Stimulated activated memory B cell treated with anti-CD40 and anti-IgM and Interleukin-4, amounts not matched to agents 10 μg/mL and 1 μg/mL and 100 μg/mL, for 72 hours (primary cell): ENCODE measurements at places on chromosomes 4 and X.

DNA sequence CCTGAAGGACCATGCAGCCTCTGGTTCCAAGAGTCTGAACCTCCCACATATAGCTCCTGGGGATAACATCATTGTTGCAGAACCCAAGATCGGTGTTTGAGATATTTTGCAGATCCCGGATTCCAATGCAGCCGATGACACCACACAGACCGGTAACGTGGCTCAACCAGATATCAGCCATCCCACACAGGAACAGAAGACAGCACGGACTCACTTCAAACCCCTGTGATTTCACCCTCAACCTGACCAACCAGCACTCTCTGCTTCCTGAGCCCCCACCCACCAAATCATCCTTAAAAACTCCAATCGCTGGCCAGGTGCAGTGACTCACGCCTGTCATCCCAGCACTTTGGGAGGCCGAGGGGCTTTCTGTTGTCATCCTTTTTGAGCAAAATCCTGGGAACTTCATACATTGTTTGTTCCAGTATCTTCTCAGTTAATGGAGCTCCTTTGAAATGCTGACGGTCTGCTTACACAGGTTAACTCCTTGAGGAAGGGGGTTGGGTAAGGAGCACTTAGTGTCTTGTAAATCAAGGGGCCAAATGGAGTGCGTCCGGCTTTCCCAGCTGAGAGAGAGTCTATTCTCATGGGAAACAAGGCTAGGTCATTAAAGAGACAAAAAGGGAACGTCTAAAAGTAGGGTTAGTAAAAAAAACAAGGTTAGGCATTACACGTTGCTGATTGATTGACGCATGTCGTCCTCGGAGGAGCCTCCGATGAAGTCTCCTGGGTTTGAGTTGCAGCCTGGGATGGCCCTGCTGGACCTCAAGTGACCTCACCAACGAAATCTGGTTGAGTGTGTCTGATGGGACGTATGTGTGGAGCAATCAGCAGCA lies 230.4 kb downstream of the CRLF2 start:
- ATAC-seq = no peak

DNA sequence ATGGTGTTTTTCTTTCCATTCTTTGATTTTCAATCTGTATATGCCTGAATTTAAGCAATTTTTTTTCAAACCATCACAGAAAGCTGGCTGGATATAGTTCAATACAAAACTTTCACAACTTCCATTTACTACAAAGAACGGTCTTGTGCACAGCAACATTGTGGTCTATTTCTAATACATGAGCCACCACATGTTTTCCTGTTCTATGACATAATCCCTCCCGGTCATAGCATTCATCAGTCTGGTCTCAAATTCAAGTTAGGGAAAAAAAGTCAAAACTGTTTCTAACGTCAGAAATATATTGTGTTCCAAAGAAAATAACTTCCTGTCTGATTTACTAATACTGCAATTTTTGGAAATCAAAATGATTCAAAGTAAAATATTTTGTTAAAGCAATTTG lies 7.5 kb upstream of the CXCL6 start:
- ATAC-seq = no peak

DNA sequence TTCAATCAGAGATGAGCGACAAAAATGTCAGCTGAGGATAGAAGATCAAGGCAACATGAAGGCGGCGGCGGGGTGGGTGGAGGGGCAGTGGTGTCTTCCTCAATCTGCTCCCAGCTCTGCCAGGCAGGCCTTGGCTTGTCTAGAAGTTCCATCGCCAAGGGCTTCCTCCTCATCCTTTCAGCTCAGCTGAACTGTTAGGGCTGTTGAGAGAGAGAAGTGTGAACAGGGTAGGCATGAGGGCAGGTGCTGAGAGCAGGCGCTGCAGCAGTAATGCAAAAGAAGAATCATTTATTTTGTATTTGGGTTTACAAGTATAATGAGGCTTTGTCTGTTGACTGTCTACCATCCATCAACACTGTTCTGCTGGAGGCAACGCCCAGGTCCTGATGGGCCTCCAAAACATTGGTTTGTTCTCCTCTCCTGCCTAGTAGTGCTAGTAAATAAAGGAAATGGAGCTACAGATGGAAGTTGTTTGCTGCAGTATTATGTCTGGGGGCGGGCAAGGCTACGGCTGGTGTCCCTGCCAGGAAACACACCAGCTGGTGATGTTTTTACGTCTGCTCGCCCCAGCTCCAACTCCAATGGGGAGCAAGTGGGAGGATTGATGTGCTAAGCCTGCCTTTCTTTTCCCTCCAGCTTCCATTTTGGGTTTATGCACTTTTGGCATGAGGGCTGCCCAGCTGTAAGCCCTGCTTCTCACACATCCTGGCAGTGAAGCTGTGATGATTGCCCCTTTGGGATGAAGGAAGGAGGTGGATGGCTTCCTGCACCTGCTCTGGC lies 139.4 kb upstream of the BOD1L1 start:
- ATAC-seq = no peak

DNA sequence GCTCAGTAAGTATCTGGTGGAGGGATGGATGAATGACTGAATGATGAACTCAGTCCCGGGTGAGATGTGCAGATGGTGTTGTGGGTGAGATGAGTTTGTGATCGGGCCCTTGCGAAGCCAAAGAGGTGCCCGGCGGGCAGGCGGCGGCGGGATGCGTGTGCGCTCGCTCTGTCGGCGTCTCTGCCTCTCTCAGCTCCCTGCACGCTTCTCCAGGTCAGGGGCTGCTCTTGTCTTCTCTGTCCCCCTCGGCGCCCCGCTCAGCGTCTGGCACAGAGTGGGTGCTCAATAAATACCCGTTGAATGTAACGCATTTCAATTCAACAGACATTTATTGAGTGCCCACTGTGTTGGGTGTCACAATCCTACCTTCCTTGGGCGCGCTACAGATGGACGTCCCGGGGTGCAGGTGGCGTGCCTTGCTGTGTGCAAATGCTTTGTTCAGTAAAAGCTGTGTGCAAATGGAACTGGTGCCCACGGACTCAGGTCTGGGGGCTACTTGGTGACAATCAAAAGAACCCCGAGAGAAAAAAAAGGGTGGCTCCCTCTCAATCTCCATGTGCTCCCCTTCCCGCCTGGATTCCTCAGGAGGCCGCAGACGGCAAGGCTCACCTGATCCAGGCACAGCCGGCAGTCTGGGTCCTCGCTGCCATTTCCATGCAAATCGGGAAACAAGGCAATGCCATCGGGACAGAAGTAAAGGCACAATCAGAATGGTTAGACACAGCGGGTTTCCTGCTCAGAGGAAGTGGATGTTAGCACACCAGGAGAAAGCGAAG lies 65.6 kb upstream of the AFAP1 start:
- no peak for ATAC-seq

GRCh38 chr4:30454504-30454903 lies 265.7 kb upstream of the PCDH7 start:
- ATAC-seq = no peak

GRCh38 chr4:151409470-151410313 lies 716 bp downstream of the FHIP1A start:
- ATAC-seq = no peak

GRCh38 chr4:55634417-55635128 lies 1.5 kb downstream of the NMU start:
- ATAC-seq = no peak
